ENCODE measurements at places on chromosomes 16 and 17. TPM values are rescaled to one million over a fixed set of nuclear protein-coding genes. Genes with fewer than 3 reads are reported as not detected.
A peak's percentile ranks its signal among the peaks of the same experiment; 100 is the strongest.

- DNase-seq = no peak
Measured at GRCh38 chr16:31074814-31075183, 577 bp downstream of the ZNF646 start.

- peak; percentile 40 for DNase-seq
Measured at GRCh38 chr17:46977348-46977747, 1.7 kb downstream of the RPRML start.

- peak; percentile 58 for DNase-seq
Measured at GRCh38 chr16:86549076-86549892, 5.8 kb downstream of the MTHFSD start.

DNA sequence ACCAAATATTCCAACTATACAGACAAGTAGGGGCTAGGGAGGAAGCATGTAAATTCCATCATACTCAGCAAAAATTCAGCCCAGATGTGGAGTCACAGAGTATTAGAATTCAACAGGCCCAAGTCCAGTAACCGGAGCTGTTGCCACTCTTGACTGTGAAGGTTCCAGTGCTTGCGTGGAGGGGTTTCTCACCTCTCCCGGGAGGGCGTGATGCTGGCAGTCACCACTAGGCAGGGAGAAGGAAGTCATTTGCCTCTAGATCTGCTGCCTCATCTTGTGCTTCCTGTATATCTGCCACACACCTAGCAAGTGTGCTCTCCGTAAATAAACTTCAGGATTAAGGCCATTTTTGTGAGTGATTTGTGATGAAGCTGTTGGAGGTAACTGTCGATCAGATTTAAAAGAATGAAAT, 1.0 kb upstream of the CKLF start:
- no peak for DNase-seq

GRCh38 chr17:6603744-6604325, 36.7 kb downstream of the KIAA0753 start:
- DNase-seq = no peak

DNA sequence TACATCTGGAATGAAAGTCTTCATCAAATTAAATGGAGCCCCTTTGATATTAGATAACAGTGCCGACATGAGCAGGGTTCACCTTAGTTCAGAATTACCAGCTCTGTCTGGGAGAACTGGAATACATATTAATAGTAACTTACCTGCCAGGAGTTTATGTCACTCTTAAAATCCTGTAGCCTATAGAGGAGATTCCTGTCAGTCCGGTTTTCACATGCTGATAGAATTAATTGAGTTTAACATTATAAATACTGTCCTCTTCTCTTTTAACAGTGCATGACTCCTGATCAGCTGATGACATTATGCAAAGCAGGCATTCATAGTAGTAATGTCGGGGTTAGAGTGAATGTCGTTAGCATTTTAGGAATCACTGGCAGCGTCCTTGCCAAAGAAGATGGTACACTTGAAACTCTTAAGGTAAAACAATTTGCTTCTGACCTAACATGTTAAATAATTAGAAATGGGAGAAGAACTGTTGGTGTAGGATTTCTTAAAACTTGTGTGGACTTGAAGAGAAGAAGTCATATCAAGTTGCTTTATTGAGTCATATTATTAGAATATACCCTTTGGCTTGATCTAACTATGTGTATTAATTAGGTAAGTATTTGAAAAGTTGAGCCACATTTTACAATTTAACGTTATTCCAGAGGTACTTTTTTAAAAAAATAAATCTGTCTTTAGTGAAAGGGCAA, 34.3 kb downstream of the HEATR3 start:
- no peak for DNase-seq

- DNase-seq = no peak
Measured at GRCh38 chr16:64870859-64871258, 251.0 kb downstream of the CDH11 start.

GRCh38 chr17:75720656-75721462, at the start of gene ITGB4:
Gene ITGB4 (plus strand): TSS chr17:75721459. CDS start chr17:75724704, 3,245 bp downstream.
- no peak for DNase-seq

DNA sequence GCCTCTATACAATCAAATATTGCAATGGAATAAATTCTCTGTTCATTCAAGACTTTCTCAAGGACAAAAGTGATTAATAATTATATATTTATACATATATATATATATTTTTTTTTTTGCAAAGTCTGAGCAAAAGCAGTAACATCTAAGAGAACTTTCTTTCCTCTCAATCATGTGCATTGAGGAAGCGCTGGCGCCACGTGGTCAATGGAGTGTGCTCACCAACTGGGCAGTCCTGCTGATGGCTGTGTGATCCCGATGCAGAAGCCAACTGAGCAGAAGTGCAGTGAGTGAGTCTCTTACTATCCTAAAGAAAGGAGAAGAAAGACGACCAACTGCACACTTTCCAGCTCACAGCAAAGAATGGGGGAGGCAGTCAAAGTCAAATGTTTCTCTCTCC, 37.2 kb upstream of the ULK2 start:
- peak; percentile 86 for DNase-seq

- DNase-seq = no peak
Measured at GRCh38 chr16:72371307-72372086, 199.5 kb upstream of the PMFBP1 start.

GRCh38 chr17:77555741-77556291, 402.7 kb upstream of the TNRC6C start:
- no peak for DNase-seq

DNA sequence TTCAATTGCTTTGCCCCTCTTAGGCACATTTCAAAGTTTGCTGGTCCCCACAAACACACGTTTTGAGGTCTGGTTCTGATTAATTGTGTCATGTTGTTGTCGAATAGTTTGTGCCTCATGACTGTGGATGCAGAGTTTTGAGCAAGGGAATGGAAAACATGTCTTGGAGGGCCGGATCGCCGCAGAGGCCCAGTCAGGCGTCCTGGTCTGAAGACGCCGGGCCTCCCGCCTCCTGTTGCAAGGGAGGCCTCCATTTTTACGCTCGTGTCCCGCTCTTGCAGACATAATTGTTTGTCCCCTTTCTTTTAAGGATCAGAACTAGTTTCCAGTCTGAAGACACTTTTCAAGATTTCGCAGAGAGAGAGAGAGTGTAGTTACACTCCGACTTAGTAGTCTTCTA, 3.2 kb downstream of the NTN1 start:
- peak; percentile 6 for DNase-seq

DNA sequence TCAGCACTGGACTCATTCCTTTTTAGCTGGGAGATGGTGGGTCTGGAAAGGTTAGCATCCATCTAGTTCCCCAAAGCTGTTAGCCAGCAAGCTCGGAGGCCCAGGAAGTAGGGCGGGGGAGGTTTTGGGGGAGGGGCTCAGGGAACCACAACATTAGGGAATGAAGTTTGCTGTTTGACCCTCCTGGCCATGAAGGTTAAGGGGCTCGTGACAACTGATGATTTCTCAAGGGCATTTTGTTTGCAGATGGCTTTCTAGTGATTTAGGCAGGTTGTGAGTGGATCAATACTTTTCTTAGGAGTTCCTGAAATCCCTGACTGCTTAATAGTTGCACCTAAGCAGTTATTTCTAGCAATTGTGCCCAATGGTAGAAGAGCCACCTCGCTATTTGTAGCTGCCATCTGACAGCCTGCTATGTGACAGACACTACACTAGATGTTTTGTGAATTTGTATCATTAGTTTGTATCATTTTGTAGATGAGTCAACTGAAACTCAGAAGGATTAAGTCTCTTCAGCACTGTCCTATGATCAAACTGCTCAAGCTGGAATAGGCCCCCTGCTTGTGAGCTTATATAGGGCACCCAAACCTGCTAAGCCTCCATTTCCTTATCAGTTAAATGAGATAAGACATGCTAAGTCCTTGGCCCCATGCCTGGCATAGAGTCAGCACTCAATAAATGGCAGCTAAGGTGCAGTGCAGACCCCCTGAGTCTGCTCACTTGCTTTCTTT, 146.4 kb downstream of the IRX3 start:
- DNase-seq = no peak

- no peak for DNase-seq
Measured at GRCh38 chr17:14749269-14749668, 448.4 kb downstream of the HS3ST3B1 start.

- no peak for DNase-seq
Measured at GRCh38 chr17:56947741-56948140, 13.1 kb downstream of the COIL start.

GRCh38 chr17:57045868-57046704, 39.0 kb upstream of the AKAP1 start:
- DNase-seq = peak; percentile 84

DNA sequence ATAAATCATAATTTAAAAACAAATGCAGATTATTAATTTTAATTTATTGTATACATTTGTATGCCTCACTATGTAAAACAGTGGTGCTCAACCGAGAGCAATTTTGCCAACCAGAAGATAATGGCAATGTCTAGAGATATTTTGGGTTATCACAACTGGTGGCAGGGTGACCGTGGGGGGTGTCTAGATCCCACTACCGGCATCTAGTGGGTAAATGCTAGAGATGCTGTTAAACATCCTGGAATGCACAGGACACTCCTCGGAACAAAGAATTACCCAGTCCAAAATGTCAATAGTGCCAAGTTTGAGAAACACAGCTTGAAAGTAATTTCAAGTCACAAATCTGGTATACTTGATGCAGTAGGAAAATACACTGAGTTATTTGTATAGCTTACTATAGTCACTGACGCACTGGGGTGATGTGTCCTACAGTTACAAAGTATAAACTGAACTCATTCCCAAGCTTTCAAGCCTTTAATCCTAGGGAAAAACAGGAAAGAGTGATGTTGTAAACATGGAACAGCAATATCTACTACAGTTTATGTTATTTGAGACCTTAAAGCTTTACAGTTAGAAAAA, 133.5 kb downstream of the BRIP1 start:
- no peak for DNase-seq

- no peak for DNase-seq
Measured at GRCh38 chr17:45775576-45776011, 8.5 kb upstream of the CRHR1 start.

DNA sequence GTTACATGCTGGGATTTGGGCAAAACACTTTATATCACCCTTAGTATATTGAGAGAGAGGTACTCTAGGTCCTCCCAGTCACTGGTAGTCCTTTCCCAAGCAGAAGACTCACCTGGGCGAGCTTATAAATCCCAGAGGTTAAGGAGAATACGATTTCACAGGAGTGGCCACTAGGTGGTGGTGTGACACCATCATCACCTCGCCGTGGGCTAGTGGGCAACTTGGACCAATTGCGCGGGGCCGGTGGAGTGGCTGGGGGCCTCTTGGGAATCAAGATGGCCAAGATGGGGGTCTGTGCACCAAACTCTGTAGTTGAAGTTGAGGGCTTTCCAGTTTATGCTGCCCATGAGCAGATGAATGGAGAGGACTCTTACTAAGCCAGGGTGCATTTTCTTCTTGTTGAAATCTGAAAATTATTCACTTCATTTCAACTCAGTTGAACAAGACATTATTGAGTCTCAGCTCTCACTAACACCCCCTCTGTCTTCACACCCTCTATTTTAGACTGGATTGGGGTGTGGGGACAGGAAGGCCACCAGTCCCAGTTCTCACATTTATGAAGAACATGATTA, 38.2 kb upstream of the PIRT start:
- DNase-seq = no peak

- no peak for DNase-seq
Measured at GRCh38 chr17:73749928-73750605, 105.8 kb upstream of the SDK2 start.

GRCh38 chr16:48101069-48101674, 54.6 kb downstream of the ABCC12 start:
- DNase-seq = no peak

- DNase-seq = no peak
Measured at GRCh38 chr16:74024953-74025352, 271.7 kb upstream of the PSMD7 start.

- no peak for DNase-seq
Measured at GRCh38 chr17:77483128-77483598, 342.4 kb downstream of the SEC14L1 start.

DNA sequence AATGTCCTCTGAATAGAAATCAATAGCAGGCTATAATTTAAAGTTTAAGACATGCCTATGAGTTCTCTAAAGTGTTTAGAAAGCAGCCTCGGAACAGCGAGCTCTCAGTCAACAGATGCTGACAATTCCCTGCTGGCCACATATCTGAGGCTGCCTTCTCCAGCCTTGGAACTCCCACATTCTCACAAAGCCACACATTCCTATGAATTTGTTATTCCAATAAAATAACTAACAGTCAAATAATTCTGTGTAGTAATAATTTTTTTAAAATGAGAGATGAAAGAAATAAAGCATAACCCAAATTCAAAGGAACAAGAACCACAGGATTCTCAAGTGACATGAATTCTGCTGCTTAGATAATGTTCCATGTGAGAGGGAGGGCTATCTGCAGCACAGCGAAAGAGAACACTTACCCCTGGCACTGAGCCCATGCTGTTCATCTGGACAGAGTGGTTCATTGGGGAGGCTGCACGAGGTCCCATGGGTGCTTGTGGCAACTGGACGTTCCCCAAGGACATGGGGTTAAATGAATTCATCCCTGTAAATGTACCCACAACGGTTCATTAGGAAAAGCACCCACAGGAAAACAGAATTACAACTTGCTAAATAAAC, 56.9 kb upstream of the TRAP1 start:
- DNase-seq = no peak

DNA sequence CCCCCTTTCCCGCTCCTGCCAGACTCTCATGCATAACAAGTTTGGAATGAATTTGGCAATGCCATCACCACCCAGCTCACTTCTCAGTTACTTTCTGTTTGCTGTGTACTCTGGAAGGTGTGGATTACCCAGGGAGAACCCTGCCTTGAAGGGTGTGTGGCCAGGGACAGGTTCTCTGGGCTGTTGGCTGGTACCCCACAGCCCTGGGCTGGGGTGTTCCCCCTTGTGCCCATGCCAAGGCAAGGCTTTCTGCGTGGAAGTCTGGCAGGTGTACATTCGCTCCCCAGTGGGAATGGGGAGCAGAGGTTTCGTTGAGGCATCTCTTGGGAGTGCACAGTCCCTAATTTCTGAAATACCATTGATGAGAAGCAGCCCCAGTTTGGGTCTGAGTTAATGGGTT, 187.7 kb downstream of the CCDC182 start:
- no peak for DNase-seq

DNA sequence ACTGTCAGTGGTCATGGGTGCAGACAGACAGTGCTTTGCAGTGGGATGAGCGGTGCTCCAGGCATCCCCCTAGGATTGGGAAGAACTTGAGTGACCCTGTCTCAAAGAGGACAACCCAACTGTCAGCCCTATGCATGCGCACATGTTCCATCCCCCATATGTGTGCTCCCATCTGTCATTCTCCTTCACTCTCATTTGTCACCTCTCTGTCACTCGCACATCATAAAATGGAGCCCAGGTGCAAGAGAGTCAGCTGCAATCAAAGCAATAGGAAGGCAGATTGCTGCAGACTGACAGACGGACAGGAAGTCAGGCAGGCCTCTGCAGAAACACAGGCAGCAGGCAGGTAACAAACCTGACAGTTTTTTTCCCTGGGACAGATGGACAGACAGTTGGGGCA, 101.8 kb upstream of the CCL1 start:
- no peak for DNase-seq

Gene SLC2A4
- 13.5 TPM for total RNA-seq

Gene SMIM36
- total RNA-seq = not detected

Gene CPD
- 39.8 TPM for total RNA-seq

Gene CMTM1
- 3.1 TPM for total RNA-seq

Gene MEFV
- 4.9 TPM for total RNA-seq

Gene TMEM100
- total RNA-seq = 11.8 TPM

Gene GLP2R
- not detected for total RNA-seq

Gene WNT9B
- total RNA-seq = 1.8 TPM

Gene MT1G
- 26.7 TPM for total RNA-seq

Gene PRR35
- total RNA-seq = not detected

Gene KCTD13
- total RNA-seq = 13.1 TPM

Gene ADGRG1
- total RNA-seq = 28.5 TPM

Gene ACSM2B
- total RNA-seq = not detected

Gene CA5A
- not detected for total RNA-seq

Gene CHMP6
- total RNA-seq = 25.9 TPM

Gene KRT23
- 0.24 TPM for total RNA-seq

Gene C16orf95
- 3.1 TPM for total RNA-seq

All from posterior vena cava (tissue), 2 donors.